ENCODE measurements at places on chromosomes 16 and 17.

DNA sequence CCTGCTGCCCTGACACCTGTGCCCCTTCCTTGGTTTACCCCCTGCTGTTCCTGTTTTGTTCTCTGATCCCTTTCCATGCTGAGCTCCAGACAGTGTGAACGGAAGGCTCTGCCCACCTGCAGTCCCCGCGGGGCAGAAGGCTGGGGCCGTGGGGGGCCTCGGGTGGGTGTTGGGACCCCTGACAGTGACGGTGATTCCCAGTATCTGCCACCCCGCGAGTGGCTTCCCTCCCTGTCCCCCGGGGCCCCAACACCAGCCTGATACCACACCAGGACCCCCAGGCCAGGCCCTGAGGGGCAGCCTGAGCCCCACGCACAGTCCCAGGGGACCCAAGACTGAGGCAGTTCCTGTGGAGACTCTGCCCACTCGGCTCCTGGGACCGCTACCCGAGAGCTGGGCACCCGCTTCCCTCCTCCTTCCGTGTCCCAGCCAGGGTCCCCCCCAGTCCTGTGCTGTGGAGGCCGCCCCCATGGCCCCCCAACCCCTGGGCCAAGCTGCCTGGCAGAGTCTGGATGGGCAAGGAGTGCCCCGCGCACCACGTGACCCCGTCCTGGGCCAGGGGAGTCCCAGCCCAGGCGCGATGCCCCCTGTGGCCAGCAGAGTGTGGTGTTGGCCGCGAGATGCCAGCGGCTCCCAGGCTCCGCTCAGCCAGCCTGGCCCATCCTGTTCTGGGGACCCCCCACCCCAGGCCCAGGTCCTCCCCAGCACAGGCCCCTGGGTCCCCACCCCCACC is 10.0 kb upstream of the C1QTNF8 start:
- DNase-seq, result no peak

DNA sequence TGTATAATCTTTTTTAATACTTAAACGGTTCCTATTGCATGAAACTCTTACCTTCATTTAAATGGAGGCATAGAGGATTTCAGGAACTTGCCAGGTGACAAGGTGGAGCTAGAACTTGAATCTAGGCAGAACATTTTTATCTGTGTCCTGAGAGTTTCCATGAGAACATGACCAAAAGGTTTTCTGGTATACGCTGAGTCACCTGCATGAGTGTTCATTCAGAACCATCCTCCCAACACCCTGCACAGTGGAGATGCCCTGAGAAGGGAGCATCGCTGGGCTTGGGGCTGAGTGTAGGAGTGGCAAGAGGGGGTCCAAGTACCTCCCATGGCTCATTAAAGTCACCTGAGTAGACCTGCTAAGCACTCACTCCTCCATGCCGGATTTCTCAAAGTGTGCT is 169.7 kb upstream of the CACNG5 start:
- DNase-seq, result no peak

DNA sequence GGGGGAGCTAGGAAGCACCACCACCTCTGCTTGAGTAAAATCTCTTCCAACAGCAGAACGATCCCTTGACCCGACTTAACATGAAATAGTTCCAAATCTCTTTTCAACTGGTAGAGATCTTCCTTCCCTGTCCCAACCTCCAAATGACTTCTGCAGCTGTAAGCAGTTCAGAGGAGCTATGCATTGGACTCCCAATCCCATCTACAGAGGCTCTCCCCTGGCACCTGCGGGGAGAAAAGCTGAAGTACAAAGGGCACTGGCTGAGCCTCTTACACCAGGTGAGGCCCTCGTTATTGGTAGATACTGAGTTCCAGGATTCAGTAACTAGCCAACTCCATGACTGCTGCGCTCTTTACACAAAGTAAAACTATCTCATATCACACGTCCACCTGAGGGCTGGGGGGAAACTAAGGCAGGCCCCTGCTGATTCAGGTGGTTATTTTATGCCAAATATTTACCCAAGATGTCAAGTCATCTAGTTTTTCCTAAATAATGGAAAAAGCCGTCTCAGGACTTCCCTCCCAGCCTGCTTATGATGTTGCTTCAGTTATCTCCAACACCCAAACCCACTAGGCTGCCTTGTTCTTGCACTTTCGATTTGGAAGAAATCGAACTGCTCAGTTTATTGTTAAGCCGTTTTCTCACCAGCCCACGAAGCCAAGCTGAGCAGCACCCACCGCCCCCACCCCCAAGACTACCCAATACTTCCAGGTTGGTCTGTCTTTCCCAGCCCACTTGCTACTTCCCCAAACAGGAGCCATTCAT is 3.2 kb downstream of the ACTG1 start:
- no peak for DNase-seq

DNA sequence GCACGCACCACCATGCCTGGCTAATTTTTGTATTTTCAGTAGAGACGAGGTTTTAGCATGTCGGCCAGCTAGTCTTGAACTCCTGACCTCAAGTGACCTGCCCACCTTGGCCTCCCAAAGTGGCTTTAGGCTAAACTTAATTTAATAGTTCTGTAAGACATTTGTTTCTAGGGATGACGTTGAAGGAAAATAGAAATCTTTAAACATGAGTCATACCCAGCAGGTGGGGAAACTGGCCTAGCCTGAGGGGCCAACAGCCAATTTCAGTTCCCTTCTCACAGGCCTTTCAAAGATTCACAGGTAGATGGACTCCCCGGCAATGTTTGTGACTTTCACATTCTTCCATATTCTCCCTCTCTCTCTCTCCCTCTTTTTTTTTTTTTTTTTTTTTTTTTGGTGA is 18.1 kb upstream of the ITPRIPL2 start:
- DNase-seq, result no peak

DNA sequence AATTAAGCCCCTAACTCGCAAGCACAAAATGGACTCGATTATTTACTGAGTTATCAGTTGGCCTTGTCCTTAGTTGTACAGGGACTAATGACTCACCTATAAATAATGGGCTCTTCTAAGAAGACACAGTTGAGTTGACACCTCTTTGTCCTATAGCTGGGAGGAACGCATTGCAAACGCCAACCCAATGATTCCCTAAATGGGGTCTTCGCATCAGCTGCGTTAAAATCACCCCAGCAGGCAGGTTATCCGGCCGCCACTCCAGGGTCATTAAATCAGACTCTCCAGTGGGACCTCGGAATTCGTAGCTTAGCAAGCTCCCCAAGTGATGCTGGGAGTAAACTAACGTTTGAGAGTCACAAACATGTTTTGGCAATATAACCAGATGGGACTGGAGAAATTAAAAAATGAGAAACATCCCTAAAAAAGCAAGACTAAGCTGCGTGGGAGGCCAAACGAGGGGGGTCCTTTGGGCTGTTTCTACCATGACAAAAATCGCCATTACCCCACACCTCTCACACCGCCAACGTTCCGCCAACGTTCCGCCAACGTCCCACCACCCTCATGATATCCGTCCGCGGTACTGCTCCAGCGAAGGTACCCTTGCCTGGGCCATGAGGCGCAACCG is 932 bp upstream of the NFE2L1 start:
- no peak for DNase-seq

DNA sequence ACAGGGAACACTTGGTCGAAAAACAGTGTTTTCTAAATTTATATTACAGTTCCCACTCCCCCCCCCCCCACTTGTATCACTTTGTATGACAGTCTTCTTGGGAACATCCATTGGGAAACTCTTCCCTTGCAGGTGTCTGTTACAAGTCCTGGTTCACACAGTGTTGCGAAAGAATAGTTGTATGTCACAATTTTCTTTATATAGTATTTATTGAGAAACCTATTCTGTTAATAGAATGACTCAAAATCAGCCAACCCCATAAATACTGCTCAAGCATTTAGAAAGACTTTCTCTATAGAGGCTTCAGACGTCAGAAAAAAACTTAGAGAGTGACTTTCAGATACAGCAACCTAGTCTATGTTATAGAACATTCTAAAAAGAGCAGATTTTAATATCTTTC is 414.4 kb downstream of the WWOX start:
- no peak for DNase-seq

- DNase-seq, result no peak
Measured at GRCh38 chr16:30867747-30868146, 26.1 kb downstream of the BCL7C start.

GRCh38 chr17:82333279-82334171 is at the start of gene SECTM1:
Gene SECTM1 (minus strand): TSS chr17:82333766. CDS start chr17:82327240, 6,526 bp downstream.
- DNase-seq, result no peak

DNA sequence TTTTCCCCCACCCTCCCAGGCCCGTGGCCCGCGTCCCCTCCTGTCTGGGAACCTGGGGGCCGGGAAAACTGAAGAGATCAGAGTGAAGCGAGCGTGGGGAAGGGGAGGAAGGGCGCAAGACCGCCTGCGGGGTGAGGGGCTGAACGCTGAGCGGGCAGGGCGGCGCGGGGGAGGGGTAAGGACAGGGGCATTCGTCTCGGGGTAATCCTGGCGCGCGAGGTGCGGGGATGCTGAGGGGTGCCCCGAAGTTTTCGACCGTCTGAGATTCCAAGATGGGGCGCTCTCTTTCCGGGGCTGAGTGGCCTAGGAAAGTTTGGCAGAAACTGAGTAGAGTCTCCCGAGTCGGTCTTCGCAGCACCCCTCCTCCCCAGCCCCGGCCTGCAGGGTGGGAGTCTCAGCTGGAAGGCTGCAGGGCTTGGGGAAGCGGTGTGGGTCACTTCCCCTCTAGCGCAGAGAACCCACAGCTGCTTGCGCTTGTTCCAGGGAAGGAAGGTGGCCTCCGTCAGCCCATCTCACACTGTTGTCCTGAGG is 555 bp downstream of the TTYH2 start:
- no peak for DNase-seq
